ENCODE measurements at places on chromosomes 2 and 18.

DNA sequence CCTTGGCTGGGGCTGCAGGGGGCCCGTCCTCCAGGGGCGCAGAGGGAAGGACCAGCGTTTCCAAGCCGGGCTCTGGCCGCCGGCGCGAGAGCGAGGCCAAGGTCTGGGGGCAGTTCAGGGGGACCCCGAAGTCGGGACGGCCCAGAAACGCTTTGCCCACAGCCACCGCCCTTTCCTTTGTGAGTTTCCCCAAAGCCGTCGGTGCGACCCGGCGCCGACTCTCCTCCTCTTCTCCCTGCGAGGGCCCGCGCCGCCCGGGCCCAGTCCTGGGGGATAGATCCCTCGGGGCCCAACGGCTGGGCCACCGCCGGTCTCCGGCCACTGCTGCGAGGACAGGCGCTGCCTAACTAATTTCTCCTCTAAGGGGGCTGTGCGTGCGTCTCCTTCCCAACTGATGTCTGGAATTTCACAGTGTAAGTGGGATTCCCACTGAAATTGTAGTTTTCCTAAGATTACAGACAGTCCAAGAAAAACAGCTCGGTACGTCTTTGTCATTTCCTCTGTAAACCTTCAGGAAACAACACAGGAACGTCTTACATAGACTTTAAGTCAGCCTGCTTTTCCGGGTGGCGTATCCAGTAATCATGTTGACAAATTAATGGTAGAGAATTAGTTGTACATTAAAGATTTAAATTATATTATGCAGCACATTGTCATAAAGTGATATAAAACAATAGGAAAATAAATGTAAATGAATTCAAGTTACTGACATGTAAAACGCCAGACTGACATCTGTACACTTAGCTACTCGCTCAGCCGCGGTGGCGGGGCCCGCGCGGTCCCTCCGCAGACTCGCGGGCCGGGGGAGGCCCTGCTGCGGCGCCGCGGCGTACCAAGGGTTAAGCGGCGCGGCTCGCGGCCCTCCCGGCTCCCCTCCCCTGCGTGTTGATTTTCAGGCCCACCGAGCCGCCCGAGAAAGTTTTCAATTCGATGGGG lies 139.4 kb upstream of the SIX3 start:
- peak; percentile 78 for DNase-seq

DNA sequence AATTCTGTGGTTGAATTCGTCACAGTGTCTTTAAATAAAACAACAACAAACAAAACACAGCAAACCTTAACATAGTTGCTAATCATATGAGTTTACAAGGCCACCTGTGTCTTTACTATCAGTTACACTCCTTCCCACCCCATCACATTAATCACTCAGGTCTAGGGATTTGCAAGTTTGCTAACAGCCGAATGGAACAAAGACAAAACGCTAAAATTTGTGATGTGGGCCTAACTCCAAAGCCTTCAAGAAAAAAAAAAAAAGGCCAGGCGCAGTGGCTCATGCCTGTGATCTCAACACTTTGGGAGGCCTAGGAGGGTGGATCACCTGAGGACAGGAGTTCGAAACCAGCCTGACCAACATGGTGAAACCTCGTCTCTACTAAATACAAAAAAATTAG lies 566 bp upstream of the POLI start:
- no peak for DNase-seq

GRCh38 chr2:132725748-132726147 lies 55.7 kb upstream of the LYPD1 start:
- no peak for DNase-seq

- DNase-seq, result no peak
Measured at GRCh38 chr18:27619906-27620305, 434.8 kb upstream of the CHST9 start.

GRCh38 chr18:79857082-79857671 lies 59.4 kb downstream of the KCNG2 start:
- DNase-seq, result no peak

- DNase-seq, result no peak
Measured at GRCh38 chr2:239271882-239272281, 128.9 kb downstream of the HDAC4 start.

DNA sequence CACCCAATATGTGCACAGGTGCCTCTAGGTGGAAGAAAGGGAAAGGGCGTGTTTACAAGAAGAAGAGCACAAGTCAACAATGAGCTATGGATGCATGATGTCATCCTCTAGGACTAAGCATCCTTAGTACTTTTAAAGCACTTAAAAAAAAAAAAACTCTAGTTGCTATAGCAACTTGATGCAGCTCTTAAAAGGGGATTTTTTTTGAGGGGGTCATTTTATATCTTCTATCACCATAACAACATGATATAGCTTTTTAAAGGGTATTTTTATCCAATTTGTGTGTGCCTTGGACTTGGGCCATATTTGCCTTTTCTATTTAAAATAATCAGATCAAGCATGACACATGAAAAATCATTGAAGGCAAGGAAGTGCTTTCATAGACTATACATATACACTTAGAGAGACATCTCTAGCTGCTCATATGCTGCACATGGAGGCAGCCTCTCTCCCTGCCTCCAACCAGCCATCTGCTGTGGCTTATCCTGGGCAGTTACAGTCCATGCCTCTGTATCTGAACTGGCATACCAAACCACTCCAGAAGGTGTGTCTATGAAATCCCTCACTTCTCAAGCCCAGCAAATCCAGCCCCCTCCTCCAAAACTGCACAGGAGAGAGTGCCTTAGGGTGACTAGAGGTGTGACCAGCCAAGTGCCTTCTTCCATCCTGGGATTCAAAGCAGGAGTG lies 165.4 kb downstream of the MSH2 start:
- DNase-seq, result no peak

DNA sequence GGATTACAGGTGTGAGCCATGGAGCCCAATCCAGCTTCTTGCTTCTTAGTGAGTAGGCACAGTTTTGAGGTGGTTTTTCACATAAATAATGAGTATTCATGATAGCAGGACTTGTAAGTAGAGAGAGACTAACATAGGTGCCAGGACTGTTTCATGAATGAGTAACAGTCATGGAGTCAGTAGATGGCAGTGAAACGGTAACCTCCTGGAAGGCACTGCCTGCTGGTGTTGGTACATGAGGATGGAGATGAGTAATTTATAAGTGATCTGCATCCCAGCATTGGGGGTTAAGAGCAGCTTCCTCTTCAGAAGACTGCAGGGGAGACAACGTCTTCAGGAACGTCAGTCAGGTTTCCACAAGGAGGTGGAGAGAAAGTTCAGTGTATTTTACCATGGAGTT lies 143.8 kb downstream of the HAUS1 start:
- no peak for DNase-seq

DNA sequence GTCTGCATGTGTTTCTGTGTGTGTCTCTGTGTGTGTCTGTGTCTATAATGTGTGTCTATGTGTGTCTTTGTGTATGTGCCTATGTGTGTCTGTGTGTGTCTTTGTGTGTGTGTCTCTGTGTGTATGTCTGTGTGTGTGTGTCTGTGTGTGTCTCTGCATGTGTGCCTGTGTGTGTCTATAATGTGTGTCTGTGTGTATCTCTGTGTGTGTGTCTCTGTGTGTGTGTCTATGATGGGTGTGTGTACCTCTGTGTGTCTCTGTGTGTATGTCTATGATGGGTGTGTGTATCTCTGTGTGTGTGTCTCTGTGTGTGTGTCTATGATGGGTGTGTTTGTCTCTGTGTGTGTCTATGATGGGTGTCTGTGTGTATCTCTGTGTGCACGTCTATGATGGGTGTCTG lies 126.2 kb upstream of the GPC1 start:
- DNase-seq, result no peak

DNA sequence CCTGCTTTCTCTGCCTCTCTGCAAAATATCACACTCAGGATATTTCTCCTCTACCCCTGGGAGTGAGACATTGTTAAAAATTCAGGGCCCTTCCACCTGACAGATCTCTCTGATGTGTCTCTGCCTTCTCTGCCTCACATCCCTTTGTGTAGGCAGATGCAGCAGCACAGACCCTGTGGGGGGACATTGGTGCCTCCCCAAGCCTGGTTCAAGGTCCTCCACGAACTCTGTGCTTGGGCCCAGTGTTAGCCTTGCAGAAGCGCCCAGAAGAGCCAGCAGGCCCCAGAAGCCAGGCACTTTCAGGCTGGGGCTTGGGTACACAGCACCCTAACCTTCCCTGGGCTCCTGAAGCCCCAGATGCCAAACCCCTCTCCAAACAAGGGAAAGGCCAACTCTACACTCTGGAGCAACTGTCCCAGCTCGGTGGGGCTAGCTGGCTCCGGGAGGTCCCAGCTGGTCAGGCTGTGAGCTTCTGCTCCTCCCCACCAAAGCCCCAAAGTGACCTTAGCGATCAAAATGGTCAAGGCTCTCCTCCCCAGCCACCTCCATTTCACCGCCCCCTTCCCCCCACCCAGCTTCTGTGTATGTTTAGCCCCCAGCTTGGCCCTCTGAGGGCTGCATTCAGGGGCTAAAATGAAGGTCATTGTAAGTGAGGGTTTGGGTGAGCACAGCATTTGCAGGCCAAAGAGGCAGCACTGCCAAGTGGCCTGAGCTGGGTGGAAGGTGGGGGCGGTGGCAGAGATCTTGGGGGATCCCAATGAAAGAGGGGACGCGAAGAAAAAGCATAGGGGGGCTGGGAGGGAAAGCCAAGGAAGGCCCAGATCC lies 2.6 kb downstream of the HOXD9 start:
- no peak for DNase-seq

GRCh38 chr2:101682311-101682710 lies 15.2 kb upstream of the MAP4K4 start:
- DNase-seq, result no peak

DNA sequence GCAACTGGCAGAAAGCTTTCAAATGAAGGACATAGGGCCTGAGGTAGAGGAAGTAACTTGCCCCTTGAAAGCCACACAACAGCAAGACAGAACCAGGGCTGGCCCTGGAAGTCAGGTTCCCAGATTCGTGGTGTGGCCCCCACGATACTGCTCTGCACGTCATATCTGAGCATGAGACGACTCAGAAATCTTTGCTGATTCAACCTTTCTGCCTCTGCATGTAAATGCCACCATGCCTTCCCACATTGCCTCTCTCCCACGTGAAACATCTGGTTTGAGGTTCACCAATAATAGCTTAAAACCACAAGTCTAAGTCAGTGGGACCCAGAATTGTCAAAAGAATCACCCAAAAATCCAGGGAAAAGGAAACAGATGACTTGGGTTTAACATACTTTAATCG lies 214.0 kb upstream of the TRIB2 start:
- DNase-seq, result no peak

DNA sequence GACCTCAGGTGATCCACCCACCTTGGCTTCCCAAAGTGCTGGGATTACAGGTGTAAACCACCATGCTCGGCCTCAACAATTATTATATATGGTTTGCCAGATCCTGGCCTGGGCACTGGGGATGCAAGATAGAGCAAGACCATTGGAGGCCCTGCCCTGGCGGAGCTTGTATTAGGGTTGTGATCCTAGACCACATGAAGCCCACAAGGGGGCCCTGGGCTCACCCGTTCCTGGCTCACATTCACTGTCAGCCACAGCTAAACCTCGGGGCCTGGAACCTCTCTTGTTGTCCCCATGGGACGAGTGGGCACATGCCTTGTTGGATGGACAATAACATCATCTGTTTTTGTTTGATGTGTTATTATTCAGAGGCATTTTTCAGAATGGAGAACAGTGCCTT lies 14.9 kb downstream of the HPCAL1 start:
- DNase-seq, result peak; percentile 31

DNA sequence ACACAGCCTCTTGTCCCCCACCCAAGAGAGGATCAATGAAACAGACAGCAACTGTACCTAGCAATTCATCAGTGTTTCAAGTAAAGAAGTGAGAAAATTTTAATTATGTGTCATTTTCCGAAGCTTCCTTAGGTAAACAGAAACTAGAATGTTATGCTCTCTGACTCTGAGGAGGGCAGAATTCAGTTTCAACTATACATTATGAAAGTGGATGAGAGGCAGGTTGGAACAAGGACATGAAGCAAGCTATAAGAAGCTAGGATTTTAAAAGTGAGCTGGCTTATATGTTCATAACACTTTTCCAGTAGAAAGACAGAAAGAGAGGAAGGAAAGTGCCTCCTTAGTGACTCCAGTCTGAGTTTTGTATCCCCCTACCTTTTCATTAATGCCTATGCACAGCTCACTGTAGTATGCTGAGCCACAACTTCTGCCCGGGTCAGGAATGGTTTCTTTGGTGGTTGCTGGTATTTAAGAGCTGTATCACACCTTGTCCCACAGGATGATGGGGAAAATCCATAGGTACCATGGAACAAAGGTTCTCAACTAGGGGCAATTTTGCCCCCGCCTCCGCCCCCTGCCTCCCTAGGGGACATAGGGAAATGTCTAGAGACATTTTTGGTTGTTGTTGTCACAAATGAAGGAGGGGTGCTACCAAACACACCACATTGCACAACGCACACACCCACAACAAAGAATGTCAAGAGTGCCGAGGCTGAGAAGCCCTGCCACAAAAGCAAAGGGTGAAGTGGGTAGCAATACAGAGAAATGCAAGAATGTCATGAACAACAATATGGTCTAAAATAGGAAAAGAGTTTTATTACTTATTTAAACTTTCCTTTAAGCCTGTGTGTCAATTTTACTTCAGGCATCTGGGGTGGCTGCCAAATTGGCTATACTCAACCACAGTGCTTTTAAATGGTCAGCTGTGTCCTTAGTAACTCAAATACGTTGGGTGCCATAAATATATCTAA lies 161.0 kb upstream of the ZFP36L2 start:
- no peak for DNase-seq

- DNase-seq, result no peak
Measured at GRCh38 chr2:222569826-222570225, 86.1 kb downstream of the FARSB start.

DNA sequence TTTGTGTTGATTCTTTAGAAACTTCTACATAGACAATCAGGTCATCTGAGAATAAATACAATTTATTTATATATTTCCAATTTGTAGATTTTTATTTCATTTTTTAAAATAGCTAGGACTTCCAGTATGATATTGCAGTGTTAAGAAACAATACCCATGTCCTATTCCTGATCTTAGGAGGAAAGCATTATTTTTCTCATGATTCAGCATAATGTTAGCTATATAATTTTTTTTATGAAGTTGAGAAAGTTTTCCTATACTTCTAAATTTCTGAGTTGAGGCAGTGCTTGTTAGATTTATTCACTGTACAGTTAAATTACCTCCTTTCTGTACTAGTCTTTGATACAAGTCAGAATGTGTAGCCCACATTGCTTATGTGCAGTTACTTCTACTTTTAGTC lies 595.7 kb upstream of the HS6ST1 start:
- DNase-seq, result no peak

DNA sequence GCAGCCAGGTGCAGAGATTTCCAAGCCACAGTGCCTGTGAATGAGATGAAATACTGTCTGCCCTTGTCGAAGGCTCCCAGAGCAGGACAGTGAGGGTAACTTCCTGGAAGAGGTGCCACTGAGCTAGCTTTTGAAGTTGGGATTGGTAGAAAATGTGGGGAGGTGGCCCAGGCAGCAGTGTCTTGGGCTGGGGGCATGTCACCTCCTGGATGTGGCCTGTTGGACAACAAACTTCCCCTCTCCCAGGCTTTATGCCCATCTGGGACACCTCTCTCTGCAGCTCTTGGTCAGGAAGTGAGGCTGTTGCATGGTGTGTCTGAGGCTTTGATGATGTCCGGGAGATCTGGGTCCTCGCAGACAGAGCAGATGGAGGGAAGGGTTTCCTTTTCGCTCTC lies 151.4 kb downstream of the DYSF start:
- no peak for DNase-seq

Data from neural progenitor cell (in vitro differentiated cells).